Stimulated activated CD4-positive, alpha-beta T cell treated with anti-CD3 and anti-CD28 coated beads, TNF-alpha, amount 100 ng/mL, for 24 hours (primary cell): ENCODE measurements at places on chromosomes 5 and 9.

- DNase-seq = no peak
Measured at GRCh38 chr5:76207120-76207519, 123.9 kb downstream of the SV2C start.

- DNase-seq = no peak
Measured at GRCh38 chr5:151811593-151812321, 40.0 kb downstream of the G3BP1 start.

GRCh38 chr5:69364850-69365249 lies 4.5 kb downstream of the AK6 start:
- DNase-seq = no peak

DNA sequence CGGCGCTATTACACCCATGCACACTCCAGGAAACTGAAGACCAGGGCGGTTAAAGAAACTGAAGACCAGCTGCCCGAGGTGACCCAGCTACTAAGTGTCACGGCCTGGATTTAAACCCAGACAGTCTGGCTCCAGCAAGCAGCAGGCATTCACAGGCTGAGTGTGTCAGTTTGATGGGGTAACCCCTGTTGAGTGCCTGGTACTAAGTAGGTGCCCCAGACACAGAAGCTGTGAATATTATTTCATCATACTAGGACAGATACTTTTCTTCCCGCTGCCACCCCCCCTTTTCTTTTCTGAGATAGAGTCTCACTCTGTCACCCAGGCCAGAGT lies 7.3 kb downstream of the ENG start:
- DNase-seq = no peak

DNA sequence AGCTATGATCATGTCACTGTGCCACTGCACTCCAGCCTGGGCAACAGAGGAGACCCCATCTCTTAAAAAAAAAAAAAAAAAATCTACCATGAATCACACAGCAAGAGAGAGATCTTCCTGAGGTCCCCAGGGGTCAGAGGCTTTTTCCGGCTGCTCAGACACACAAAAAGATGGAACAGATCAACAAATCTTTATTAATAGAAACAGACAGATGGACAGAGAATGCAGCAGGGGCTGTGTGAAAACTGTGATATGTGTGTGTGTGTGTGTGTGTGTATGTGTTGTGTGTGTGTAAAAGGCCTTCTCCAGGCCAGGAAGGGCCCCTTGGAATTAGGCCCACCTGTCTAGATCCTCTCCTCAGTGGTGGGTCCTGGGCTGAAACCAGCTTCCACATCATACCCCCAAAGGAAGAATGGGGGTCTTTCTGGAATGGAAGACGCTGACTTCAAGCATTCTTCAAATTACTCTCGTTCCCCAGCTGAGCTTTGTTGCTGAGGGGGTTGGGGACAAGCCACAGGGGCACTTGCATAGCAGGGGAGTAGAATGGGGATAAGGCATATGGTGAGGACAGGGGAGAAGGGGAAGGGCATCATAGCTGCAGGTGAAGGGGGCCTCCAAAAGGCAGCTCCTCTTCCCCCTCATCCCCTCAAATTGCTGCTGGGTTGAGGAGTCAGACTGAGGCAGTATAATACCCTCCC lies 2.9 kb downstream of the SIGMAR1 start:
- no peak for DNase-seq

DNA sequence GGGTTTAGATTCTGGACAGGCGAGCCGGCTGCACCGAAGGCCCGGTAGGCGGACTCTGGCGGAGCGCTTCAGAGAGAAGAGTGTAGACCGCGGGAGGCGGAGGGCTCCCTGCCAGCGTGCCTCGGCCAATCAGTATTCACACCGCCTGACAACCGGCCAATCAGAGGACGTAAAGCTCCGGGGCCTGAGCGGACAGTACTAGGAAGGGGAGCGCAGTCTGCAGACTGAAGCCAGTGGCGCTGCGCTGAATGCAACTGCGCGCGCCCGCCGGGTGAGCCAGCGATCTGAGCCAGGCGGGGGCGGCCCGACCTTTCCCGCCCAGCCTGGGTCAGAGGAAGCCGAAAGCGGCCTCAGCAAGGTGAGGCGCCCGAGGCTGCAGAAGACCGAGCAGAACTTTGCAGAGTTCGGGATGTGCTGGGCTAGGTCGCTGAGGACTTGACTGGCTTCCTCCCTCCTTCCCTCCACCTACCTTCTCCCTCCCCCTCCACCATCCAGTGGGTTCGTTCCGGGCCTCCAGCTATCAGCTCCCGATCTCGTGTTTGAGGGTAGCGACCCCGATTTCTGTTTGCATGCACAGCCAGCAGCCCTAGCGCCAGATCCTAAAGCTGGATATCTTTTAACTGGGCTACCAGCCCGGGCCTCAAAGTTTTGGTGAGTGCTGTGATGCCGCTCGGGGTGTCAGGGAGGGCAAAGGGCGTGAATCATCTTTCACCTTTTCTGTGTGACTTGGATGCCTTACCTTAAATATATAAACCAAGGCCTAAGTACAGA lies at the start of gene DMRT2:
Gene DMRT2 (plus strand): TSS at position 233 of the 771 bp plus-strand sequence. CDS start 1,257 bp downstream, outside the sequence.
- DNase-seq = no peak

DNA sequence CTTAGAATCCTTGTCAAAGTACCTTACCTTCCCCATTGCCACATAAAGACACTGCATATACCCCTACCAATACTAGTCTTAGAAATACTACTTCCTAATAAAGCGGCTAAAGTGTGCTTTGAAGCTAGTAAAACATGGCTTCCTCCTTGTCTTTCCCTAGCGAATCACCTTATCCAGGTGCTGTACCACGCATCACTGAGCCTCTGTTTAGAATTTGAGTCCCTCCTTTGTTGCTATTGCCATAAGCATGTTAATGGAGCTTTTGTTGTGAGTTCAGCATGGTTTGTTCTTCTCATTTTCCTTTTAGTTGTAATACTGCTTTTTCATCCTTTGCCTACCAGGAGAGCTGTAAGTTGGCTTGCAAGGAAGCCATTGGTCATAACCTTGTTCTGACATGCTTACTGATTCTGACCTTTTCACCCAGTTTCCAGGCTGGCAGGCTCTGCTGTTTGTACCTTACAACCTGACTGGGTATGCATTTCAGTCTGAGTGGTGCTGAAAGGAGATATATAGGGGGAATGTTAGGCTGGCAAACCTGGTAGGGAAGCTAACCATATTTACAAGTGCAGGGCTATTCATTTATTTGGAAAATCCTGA lies 49.8 kb downstream of the LMNB1 start:
- DNase-seq = no peak
